Right lobe of liver (tissue), 6 donors: ENCODE measurements at places on chromosomes 2 and 18. TPM values are rescaled to one million over a fixed set of nuclear protein-coding genes. Genes with fewer than 3 reads are reported as not detected.

- no peak overlapping the region for H3K27ac ChIP-seq
- H3K27me3 ChIP-seq, result no peaks in the 10 kb centered on the region
- no peak for DNase-seq
Observed at GRCh38 chr2:110657724-110658305, 20.0 kb downstream of the BUB1 start.

DNA sequence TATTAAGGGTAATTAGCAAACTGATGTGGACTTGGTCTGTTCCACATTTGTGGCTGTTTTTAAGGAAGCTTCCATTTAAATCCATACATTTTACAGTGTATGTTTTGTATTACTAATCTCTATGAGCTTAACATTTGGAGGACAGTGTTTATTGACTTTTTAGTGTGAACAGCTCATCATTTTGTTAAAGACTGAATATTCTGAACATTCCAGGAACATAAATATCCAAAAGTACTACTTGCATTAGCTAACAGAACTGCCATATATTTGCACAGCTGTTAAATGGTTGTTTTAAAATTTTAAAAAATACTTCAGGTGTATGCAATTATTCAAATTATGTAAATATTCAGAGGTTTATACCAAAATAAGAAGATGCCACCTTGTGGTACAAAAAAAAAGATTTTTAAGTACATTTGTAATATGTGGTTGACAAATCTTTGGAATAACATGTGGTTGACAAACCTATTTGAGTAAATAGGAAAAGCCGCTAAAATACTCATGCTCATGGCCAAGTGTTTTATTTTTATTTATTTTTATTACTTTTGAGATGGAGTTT, 439.7 kb upstream of the FANCL start:
- DNase-seq, result no peak
- no peaks in the 10 kb centered on the region for H3K27me3 ChIP-seq
- H3K4me1 ChIP-seq, result no peaks in the 10 kb centered on the region

Gene PMAIP1
- total RNA-seq, result 0.18 TPM

Gene CD226
- 2.6 TPM for total RNA-seq

- no peak for DNase-seq
- H3K27ac ChIP-seq, result no peak overlapping the region
- peaks cover 3% of the 10 kb centered on the region for H3K4me1 ChIP-seq
- H3K4me3 ChIP-seq, result no peak overlapping the region
Observed at GRCh38 chr2:154589514-154589913, 109.0 kb upstream of the KCNJ3 start.

- H3K27ac ChIP-seq, result no peak overlapping the region
- no peaks in the 10 kb centered on the region for H3K36me3 ChIP-seq
- H3K4me3 ChIP-seq, result no peak overlapping the region
- no peaks in the 10 kb centered on the region for H3K4me1 ChIP-seq
- no peak for DNase-seq
- no peaks in the 10 kb centered on the region for H3K27me3 ChIP-seq
Observed at GRCh38 chr2:25320077-25320476, 21.6 kb downstream of the DNMT3A start.

- no peak for DNase-seq
- H3K4me3 ChIP-seq, result no peak overlapping the region
- no peaks in the 10 kb centered on the region for H3K4me1 ChIP-seq
Observed at GRCh38 chr2:236852100-236852976, 233.4 kb upstream of the COPS8 start.

- no peaks in the 10 kb centered on the region for H3K27me3 ChIP-seq
- no peaks in the 10 kb centered on the region for H3K4me1 ChIP-seq
- no peak overlapping the region for H3K4me3 ChIP-seq
- no peak overlapping the region for H3K27ac ChIP-seq
- DNase-seq, result no peak
- H3K36me3 ChIP-seq, result no peaks in the 10 kb centered on the region
Observed at GRCh38 chr2:217791551-217791950, 211.2 kb downstream of the TNS1 start.

DNA sequence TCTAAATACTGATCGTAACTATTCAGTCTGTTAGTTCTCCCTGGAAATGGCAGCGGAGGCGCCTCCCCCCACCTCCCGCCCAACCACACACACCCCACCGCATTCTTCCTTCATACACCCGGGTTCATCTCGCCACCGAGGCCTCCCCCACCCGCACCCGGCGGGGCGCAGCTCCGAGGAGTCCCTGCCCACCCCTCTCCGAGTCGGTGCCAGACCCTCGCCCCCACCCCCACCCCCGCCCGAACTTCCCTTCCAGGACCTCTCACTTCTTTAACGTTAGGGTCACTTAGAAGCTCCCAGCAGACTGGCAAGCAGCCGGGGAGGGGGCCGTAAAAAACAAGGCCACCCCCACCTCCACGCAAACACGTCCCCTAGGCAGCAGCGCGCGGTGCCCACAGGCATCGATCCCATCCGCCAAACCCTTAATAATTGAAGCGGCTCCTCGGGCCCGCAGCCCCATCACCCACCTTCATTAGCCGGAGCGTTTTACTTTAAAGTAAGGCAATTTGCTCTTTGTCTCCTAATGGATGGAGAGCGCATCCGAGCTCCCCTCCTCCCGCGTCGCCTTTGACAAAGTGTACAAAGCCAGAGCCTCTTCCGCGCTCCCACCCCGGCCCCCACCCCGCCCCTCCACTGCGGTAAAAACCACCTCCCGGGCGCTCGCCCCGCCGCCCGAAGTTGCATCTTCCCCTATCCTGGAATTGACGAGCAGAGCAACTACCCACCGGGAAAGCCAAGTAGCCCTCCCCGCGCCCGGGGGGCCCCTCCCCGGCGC, 624 bp downstream of the ZNF516 start:
- no peaks in the 10 kb centered on the region for H3K36me3 ChIP-seq
- H3K27ac ChIP-seq, result peak overlapping the region; percentile 70
- H3K4me1 ChIP-seq, result no peaks in the 10 kb centered on the region
- H3K4me3 ChIP-seq, result peak overlapping the region; percentile 76
- DNase-seq, result peak; percentile 68

GRCh38 chr2:186098821-186099220, 360.2 kb downstream of the FSIP2 start:
- H3K27me3 ChIP-seq, result no peaks in the 10 kb centered on the region
- no peak overlapping the region for H3K4me3 ChIP-seq
- H3K4me1 ChIP-seq, result no peaks in the 10 kb centered on the region
- H3K27ac ChIP-seq, result no peak overlapping the region
- no peaks in the 10 kb centered on the region for H3K36me3 ChIP-seq
- no peak for DNase-seq

- H3K4me1 ChIP-seq, result peaks cover 25% of the 10 kb centered on the region
- peak within 1 kb of the TSS; percentile 95 for H3K4me3 ChIP-seq
- no peaks in the 10 kb centered on the region for H3K27me3 ChIP-seq
- peak; percentile 93 for DNase-seq
- H3K27ac ChIP-seq, result peak within 1 kb of the TSS; percentile 98
Observed at GRCh38 chr2:95121407-95122196, at the start of gene MRPS5. Gene MRPS5, minus strand, starts transcription at chr2:95121808. Its CDS starts 17 bp downstream, at chr2:95121791.

Gene TUBA3E
- not detected for total RNA-seq

DNA sequence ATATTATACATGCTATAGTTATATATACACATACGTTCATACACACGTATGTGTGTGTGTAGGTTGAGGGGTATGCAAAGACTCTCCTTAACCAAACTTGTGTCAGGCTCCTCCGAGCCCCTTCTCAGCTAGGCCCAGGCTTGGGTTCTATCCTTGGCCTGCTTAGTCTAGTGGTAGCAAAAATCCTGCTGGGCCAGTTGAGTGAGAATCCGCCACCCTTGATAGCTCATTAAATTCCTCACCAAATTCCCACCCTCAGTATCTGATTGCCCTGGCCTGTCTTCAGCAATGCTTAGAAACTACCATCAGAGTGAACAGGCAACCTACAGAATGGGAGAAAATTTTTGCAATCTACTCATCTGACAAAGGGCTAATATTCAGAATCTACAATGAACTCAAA, 126.5 kb downstream of the TSN start:
- no peak for DNase-seq
- no peak overlapping the region for H3K27ac ChIP-seq
- H3K27me3 ChIP-seq, result no peaks in the 10 kb centered on the region
- H3K4me3 ChIP-seq, result no peak overlapping the region

- H3K27ac ChIP-seq, result no peak overlapping the region
- no peaks in the 10 kb centered on the region for H3K36me3 ChIP-seq
- no peak overlapping the region for H3K4me3 ChIP-seq
- DNase-seq, result no peak
Observed at GRCh38 chr2:169822036-169822435, 2.7 kb downstream of the METTL5 start.

DNA sequence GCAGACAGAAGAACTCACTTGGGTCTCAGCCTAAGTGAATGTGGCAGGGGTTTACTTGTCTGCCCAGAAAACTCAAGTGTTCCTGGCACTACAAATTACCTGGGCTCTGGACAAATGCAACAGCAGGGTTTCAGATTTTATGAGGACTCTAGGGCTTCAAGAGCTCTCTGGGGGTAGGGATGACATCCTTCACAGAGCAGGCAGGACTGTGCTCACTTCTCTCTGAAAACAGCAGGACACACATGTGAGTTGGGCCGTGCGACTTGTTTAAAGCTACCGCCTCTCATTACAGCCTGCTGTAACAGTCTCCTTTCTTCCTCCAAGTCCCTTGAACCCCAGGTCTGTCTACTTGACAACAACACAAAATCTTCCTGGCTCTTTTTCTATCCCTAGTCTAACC, 212.6 kb downstream of the EN1 start:
- no peak overlapping the region for H3K27ac ChIP-seq
- no peaks in the 10 kb centered on the region for H3K4me1 ChIP-seq
- DNase-seq, result no peak
- no peaks in the 10 kb centered on the region for H3K36me3 ChIP-seq

Gene TMEM178A
- total RNA-seq, result 0.25 TPM

Gene GORASP2
- 45.5 TPM for total RNA-seq

GRCh38 chr2:164992818-164993217, 37.5 kb upstream of the SLC38A11 start:
- H3K27me3 ChIP-seq, result no peaks in the 10 kb centered on the region
- H3K4me3 ChIP-seq, result no peak overlapping the region
- no peaks in the 10 kb centered on the region for H3K4me1 ChIP-seq

Gene NR4A2
- 1.7 TPM for total RNA-seq

DNA sequence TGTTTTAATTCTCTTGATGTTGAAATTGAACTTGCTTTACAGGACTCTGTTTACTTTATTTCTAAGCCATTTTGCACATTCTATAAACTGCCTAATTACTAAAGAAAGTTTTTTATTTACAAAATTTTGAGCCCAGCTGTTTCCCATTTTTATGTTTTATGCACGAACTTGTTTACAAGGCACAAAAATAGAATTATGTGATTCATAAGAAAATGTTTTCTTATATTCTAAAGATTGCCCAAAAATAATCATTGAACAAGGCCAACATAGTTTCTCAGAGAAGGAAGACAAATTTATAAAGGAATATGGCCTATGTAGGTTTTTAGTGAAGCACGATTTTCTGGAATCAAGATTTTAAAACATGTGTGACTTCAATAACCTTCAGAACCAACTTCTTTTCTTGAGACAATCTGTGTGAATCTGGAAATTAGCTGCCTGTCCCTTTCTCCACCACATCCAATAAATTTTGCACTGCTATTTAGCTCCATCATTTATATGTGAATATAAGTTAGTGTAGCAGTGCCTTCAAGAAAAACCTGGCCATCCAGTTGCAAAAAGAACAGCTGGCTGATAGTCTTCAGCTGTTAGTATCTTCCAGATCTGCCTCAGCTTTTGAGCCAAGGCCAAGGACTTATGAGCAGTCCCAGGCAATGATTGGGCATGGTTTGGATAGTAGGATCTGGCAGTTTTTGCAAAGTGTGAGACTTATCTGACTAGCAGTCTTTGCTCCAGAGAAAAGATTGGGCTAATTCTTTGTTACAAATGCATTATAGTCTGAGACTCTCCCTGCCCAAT, 253.2 kb upstream of the COL3A1 start:
- H3K4me1 ChIP-seq, result no peaks in the 10 kb centered on the region
- DNase-seq, result no peak
- H3K4me3 ChIP-seq, result no peak overlapping the region
- H3K36me3 ChIP-seq, result no peaks in the 10 kb centered on the region

GRCh38 chr2:15926252-15926651, 14.1 kb upstream of the MYCN start:
- H3K4me3 ChIP-seq, result no peak overlapping the region
- H3K27ac ChIP-seq, result no peak overlapping the region
- no peak for DNase-seq
- H3K27me3 ChIP-seq, result no peaks in the 10 kb centered on the region
- H3K4me1 ChIP-seq, result no peaks in the 10 kb centered on the region
- H3K36me3 ChIP-seq, result no peaks in the 10 kb centered on the region

Gene AFG3L2
- total RNA-seq, result 30.2 TPM

GRCh38 chr2:75432761-75433361, 127.9 kb downstream of the EVA1A start:
- H3K36me3 ChIP-seq, result no peaks in the 10 kb centered on the region
- H3K4me1 ChIP-seq, result no peaks in the 10 kb centered on the region
- H3K4me3 ChIP-seq, result no peak overlapping the region
- no peak overlapping the region for H3K27ac ChIP-seq
- DNase-seq, result no peak
- H3K27me3 ChIP-seq, result no peaks in the 10 kb centered on the region

DNA sequence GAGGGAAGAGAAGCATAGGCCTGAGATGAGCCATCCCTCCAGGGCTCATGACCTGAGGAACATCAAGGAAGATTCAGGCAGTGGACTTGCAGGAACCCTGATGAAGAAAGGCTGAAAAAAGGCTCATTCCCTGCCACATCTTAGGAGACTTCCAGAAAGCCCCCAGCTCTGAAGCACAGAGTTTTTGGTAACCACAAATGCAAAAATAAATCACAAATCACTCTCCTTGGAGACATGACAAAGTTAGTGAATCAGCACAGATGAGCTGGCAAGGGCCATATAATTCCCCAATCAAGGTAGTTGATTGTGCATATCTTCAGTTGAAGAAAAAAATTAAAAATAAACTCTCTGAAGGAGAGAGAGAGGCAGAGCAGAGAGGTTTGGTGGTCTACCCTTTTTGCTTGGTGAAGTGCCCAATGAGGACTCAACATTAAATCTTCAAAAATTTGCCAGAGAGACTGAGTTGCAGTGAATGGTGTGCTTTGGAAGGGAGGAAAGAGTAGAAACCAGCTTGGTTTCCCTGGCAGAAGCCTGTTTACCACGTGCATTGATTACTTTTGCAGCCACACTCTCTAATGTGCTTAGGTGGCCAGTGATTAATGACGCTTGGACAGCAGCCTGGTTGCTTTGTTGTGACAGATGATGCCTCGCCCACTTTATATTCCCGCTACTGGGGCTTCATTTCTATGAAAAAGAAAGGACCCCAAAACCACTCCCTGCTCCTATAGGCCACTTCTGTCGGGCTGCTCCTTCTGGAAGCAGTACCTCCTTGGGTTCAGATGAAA, 257.4 kb upstream of the SLC14A2 start:
- no peaks in the 10 kb centered on the region for H3K4me1 ChIP-seq
- no peak overlapping the region for H3K27ac ChIP-seq
- no peak overlapping the region for H3K4me3 ChIP-seq
- no peaks in the 10 kb centered on the region for H3K27me3 ChIP-seq
- H3K36me3 ChIP-seq, result no peaks in the 10 kb centered on the region
- DNase-seq, result no peak

DNA sequence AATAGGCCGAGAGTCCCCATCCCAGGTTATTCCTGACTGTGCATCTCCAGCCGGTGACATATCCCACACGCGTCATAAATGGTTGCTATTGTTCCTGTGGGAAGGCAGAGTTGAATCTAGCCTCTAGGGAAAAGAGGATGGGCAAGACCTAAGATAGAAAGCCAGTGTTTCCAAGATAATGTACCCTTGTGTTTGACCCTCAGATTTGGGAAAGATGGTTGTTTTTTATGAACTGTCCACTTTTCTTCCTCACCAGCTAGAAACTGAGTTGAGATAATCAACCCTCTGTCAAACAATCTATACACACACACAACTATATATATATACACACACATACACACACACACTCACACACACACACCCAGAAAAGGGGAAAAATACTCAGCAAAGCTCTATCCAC, 131.0 kb downstream of the PRKCE start:
- no peak for DNase-seq
- H3K36me3 ChIP-seq, result no peaks in the 10 kb centered on the region
- H3K4me1 ChIP-seq, result no peaks in the 10 kb centered on the region
- H3K27me3 ChIP-seq, result no peaks in the 10 kb centered on the region
